Stimulated activated CD8-positive, alpha-beta memory T cell treated with anti-CD3 and anti-CD28 coated beads, Interleukin-2, amount 100 ng/mL, for 48 hours (primary cell): ENCODE measurements at places on chromosomes 11 and 22.
A peak's percentile ranks its signal among the peaks of the same experiment; 100 is the strongest.

- DNase-seq: no peak
These were observed 575 bp downstream of the DUSP18 start for GRCh38 chr22:30667107-30667493.

DNA sequence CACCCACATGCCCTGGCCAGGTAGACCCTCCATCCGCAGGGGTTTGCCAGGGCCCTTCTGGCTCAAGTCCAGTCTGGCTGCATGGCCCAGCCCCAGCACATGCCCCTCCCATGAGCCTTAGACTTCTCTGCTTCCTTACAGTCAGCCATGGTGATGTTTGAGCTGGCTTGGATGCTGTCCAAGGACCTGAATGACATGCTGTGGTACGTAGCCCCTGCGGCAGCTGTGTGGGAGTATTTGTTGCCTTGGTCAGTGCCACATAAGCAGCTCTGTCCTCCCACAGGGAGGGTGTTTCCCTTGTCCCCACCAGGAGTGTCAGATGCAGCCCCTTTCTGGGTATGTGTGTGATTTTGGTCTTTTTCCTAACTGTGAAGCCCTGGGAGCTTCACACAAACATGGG is 17.5 kb downstream of the CDC45 start:
- no peak for DNase-seq

- DNase-seq: peak; percentile 67
These were observed 3.8 kb downstream of the APOL3 start for GRCh38 chr22:36156515-36157419.

DNA sequence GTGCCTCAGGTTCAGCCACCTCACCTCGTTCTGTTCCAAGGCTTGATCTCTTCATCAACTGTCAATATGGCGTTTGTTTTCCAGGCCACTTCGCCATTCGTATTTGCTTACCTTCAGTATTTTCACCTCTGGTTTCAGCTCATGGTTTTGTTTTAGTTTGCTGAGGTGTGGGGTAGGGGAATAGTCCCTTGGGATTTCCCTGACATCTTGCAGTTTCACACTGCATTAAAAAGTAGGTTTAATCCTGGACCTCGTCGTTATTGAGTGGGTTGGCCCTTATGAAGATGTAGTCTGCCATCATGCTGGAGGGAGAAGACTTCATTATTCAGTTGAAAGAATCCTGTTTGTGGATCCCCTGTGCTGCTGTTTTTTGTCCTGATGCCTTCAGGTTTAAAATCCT is 46.0 kb downstream of the C11orf91 start:
- DNase-seq: no peak

GRCh38 chr11:123505546-123506299 is 75.7 kb downstream of the GRAMD1B start:
- DNase-seq: no peak

DNA sequence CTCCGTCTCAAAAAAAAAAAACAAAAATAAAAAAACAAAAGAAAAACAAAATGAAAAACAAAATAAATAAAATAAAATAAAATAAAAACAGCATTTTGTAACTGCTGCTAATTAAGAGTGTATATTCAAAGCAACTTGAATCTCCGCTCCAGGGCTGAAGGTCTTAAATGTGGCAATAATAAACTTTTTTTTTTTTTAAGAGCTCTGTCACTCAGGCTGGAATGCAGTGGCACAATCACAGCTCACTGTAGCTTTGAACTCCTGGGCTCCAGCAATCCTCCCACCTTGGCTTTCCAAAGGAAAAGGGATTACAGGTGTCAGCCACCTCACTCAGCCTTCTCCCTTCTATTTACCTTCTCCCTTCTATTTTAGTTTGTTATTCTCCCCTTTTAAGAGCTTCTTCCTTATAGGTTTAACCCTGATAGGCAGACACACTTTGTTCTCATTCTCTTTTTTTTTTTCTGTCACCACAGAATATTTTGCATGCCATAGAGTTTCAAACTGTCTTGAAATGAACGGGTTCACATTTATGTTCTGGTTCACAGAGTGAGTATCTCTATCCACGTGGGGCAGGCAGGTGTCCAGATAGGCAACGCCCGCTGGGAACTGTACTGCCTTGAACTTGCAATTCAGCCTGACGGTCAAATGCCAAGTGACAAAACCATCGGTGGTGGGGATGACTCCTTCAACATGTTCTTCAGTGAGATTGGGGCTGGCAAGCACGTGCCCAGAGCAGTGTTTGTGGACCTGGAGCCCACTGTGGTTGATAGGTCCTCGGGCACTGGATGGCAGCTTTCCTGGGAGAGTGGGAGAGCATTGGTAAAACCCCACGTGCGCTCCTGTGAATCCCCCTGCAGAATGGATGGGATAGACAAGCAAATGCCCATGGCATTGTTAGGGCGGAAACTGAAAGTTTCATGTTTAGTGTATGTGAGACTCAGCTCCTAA is 19.4 kb downstream of the LRRC74B start:
- DNase-seq: no peak

- no peak for DNase-seq
These were observed 196.9 kb upstream of the SEZ6L start for GRCh38 chr22:25972397-25972796.

GRCh38 chr11:1195682-1196515 is 27.0 kb upstream of the MUC5B start:
- DNase-seq: no peak

DNA sequence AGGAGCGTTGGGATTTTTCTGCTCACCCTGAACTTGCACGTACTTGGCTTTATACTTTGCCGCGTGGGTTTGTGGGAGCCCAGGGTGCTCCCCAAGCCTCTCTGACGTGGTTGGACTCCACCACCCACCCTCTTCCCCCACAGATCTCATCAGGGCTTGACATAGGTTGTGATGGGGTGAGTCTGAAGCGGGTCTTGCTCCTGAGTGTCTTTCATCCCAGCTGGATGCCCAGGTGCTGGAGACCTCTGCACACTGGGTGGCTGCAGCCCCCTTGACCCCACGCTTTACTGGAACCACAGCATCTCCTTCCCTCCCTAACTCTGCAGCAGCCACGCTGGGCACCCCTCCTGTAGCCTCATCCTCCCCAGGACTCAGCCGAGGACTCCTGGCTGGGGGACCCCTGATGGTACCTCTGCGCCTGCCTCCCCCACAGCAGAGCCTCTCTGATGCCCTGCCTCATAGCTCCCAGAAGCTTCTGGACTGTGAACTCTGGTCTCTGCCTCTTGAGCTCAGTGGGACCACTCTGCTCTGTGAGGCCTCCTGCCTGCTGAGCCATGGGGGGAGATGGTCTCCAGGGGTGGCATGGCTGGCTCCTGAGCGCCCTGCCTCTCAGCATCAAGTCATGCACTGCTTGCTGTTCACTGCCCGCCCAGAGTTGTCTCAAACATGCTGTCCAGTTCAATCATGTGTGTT is 45.2 kb downstream of the MYEOV start:
- DNase-seq: no peak

GRCh38 chr22:50455201-50455600 is 19.6 kb downstream of the SBF1 start:
- no peak for DNase-seq

DNA sequence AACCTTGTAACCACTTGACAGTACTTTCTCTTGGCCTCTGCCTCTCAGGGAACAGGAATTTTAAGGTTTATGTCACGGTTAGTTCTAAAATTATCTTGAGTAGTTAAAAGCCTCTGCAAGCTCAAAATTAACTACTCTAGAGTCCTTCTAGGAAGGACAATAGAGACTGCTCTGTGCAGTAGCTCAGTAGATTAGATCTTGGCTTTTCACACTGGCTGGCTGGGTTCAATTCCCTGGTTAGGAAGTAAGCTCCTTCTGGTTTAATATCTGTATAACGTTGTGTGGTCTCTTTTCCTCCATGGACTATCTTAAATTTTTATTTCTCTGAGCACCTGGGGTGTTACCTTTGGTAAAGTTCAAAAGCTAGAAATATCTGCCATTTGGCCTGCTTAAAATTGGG is 109.2 kb downstream of the AASDHPPT start:
- no peak for DNase-seq
